Hindlimb muscle (tissue), 1 donor: ENCODE measurements at places on chromosomes 1 and 21.

DNA sequence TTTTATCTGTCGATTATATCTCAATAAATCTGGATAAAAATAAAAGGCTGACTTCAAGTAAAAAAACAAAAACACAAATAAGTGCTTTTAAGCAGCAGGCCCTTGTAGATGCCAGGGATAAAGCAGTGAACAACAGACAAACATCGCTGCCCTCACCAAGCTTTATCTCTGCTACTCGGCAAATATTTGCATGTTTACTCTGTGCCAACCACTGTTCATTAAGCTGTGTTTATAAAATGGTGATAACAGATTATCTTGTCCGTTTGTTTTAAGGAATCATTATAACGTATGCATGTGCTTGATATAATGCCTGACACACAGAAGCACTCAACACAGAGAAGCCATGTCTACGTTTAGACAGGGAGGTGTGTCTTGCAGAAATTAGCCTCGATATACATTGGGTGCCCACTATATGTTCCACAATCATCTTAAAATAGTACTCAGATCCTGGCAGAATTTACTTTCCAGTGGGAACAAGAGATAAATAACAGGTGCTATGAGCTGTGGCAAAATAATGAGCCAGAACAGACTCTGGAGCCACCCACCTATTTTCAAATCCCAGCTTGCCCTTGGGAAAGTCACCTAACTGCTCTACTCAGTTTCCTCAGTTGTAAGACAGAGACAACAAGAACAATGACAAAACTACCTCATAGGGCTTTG, 47.2 kb downstream of the TRIT1 start:
- DNase-seq, result no peak

DNA sequence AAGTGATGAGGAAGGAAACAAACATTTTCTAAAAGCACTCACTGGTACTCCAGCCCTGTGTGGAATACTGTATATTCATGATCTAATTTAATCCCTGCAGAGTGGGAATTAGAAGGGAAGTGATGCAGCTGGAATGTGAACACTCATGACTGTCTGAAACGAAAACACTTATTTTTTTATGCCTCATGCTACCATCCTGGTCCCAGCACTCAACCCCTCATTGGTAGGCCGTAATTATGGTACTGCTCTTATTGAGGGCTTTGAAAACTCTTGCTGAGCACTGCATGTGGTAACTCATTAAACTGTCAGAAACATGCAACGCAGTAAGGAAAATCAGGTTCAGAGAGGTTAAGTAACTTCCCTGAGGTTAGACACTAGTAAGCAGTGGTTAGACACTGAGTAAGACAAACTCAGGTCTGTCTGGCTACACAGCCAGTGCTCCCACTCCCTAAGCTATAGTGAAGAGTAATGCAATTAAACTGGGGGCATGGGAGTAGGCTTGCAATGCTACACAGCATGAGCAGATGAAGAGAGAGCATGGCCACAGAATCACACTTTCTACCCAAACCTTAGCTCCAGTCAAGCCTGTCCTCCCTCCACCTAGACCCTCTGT, 17.3 kb upstream of the TNFSF4 start:
- DNase-seq, result no peak

- peak; percentile 25 for DNase-seq
Observed at GRCh38 chr1:165129568-165130164, 226.8 kb downstream of the LMX1A start.

- peak; percentile 64 for DNase-seq
Observed at GRCh38 chr1:60245324-60245723, 171.8 kb upstream of the C1orf87 start.

GRCh38 chr1:201719812-201720521, 109.0 kb upstream of the IPO9 start:
- DNase-seq, result peak; percentile 70

DNA sequence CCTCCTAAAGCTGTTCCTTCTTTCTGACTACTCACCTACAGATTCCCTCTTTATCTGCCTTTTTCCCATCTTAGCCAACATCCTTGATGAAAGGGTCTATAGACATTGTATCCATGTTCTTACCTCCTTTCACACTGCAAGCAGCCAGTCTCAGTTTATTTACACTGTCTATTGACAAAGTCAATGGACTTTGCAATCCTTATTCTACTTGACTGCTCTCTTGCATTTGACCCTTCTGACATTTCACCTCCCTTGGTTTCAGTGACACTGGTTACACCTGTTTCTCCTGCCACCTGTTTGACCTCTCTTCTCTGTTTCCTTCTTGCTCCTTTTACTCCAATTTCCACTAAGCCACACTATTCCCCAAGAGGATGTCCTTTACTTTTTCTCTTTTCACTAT, 224.0 kb upstream of the SNX7 start:
- no peak for DNase-seq

GRCh38 chr1:200973937-200974657, 49.4 kb downstream of the KIF21B start:
- DNase-seq, result no peak

DNA sequence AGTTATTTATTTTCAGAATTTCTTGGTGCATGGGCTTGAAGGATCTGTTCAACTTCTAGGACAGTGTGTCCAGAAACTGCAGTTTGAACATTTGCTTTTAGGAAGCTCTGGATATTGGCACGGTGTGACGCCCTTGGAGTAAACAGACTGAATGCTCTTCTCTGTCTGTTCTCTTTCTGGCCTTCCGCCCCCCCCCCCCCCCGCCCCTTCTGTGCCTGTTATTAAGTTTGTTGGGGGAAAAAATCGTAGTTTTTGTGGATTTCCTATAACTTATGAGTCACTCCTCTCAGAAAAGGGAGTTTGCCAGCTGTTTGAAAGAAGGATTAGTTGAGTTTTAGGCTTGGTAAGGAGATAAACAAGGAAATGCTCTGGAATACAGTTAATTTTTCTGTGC, 1.2 kb downstream of the KCTD3 start:
- peak; percentile 53 for DNase-seq

DNA sequence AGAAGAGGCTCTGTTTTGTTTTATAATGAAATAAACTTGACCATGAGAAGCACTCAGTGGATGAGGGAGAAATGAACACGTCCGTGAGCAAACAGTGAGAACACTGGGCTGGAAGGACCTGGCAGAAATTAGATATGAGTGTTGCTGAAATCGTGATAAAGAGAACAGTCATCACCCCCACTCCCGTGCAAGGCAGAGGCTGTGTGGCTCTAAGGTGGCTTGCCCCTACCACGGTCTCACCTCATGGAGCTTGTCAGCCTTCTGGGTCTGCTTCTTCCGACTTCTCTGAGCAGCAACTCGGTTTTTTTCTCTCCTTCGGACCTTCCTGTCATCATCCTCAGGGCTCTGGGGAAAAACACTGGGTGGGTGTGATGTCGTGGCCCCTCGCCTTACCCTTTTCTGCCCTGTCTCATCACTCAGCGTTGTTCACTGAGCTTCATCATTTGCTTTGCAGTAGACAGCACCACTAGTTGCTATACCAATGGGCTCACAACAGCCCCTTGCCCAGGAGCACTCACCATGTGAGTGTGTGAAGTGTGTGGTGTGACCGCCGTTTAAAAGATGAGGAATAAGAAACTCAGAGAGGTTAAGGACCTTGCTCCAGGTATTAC, 2.8 kb downstream of the BATF3 start:
- DNase-seq, result no peak

DNA sequence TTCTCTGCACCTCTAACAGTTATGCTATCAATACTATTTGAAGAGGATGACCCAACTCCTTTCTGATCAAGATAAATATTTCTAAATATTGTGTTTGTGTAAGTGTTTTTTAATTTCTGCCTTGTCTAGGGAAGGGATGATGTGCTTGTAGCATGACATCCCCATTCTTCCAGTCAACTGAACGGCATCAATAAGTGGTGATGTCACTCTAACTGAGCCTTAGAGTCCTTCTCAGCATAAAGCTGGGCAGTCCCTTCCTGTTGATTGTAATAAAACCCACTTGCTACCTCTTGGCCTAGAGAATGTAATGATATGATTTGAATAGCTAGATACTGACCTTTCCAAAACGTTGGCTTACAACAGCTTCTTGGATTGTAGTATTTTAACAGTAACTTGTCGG, 52.5 kb upstream of the KCNJ6 start:
- no peak for DNase-seq

GRCh38 chr1:234235434-234235881, 137.8 kb upstream of the COA6 start:
- no peak for DNase-seq

DNA sequence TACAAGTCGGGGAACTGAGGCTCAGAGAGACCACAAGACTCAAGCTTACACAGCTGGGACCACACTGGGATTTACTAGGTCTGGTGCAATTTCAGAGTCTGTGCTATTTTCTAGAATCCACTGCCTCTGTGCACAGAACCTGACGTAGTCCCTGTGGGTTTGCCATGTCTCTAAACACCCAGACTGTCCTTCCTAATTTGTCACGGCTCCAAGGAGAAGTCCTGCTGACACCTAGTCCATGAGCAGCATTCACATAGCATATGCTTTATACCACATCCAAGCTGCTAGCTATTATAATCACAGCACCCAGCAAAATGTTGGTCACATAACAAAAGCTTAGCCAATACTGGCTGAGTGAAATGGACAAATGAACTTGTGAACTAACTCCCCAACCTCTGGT, 79.0 kb upstream of the HMGB4 start:
- DNase-seq, result no peak

DNA sequence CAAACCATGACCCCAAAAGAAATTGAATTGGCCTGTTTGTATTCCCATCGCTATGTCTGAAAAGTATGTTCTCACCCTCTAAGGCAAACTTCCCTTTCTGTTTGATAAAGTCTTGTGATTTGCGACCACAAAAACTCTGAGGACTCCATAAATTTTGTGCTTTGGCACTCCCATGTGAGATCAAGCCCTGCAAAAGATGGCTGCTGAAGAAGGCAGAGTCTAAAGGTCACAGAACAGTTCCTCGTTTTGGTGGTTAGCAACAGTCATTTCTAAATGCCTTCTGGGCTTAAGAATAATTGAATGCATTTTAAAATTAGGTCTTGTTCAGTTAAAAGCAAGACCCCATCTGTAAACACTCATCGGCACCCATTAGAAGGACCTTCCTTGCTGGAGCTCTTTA, 441.6 kb downstream of the OMA1 start:
- no peak for DNase-seq

- no peak for DNase-seq
Observed at GRCh38 chr1:45033356-45033755, 21.3 kb downstream of the UROD start.

GRCh38 chr1:40694353-40694874, 2.9 kb downstream of the NFYC start:
- DNase-seq, result no peak

DNA sequence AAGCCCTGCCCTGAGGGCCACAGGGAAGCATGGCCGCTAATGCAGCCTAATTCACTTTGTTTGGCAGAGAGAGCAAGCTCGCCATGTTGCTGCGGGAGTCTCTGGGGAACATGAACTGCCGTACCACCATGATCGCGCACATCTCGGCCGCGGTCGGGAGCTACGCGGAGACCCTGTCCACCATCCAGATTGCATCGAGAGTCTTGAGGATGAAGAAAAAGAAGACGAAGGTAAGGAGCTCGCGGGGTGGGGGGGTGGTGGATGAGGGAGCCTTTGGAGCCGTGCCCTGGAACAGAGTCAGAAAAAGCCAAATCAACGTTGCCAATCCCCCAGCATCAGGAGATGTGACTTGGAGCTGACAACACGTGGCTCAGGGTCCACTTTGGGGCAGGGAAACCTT, 529.4 kb downstream of the KIF26B start:
- DNase-seq, result peak; percentile 45

GRCh38 chr1:230228236-230228897, 161.3 kb downstream of the GALNT2 start:
- DNase-seq, result no peak

GRCh38 chr21:45995686-45996179, 14.2 kb downstream of the COL6A1 start:
- DNase-seq, result no peak

DNA sequence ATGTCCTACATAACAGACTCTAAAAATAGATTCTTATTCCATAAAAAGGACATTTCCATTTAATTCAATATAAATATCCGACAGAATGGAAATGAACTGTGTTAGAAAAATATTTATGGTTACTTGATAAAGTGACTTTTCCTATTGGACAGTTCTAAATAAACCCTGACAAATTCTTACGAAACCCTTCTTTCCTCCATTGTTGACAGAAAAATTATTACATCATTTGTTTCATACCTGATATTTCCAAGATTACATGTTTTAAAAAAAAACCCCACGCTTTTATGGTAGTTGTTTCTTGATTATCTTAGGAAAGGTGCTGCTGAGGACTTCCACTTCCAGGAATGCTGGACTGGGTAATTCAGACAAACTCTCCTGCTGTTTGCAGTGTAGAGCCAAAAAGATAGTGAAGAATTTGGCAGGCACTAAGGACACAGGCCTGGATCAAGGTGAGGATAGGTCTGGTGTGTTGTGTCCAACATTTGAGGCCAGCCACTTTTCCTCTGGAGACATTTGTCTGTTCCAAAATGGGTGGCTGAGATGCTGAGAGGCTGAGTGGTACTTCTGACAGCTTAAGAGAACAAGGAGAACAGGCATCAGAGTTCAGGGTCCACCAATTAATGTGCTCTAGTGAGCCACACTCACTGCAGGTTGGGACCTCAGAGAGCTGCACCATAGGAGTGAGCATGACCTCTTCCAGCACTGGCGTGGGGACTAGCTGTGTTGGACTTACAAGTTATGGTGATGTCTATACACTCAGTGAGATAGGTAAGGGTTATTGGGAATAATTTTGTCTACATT, 7.0 kb upstream of the C1orf116 start:
- DNase-seq, result no peak

GRCh38 chr1:193846876-193847604, 660.6 kb upstream of the B3GALT2 start:
- DNase-seq, result no peak

GRCh38 chr1:172002725-172003345, 161.5 kb downstream of the DNM3 start:
- DNase-seq, result peak; percentile 76

DNA sequence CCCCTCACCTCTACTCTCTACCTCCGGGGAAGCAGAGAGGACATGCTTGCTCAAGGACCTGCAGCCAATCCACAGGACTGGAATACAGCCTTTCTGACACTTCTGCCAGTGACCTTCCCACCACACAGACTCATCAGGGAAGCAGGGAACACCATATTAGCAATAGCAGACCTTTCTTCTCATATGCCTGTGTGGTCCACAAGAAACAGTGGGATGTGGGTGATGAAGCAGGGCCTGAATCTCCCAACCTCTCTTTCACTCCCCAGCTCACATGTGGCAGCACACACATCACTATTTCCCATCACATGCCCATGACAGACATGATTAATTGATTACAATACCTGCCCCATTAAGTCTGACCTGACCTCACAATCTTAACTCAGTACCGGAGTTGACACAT, 695.1 kb downstream of the MATN1 start:
- DNase-seq, result no peak
